ENCODE measurements at places on chromosomes 5 and 9. TPM values are rescaled to one million over a fixed set of nuclear protein-coding genes. Genes with fewer than 3 reads are reported as not detected.

PCDHB8 gene
- total RNA-seq = 0.49 TPM

SPIN1 gene
- total RNA-seq = 35.8 TPM

RFESD gene
- 0.16 TPM for total RNA-seq

FSD1L gene
- 0.81 TPM for total RNA-seq

GRIN3A gene
- total RNA-seq = not detected

NR2F1 gene
- 85.9 TPM for total RNA-seq

PCDHA1 gene
- total RNA-seq = not detected

SPINK13 gene
- not detected for total RNA-seq

ANKRD31 gene
- 0.54 TPM for total RNA-seq

SAXO1 gene
- total RNA-seq = not detected

PCDHA8 gene
- total RNA-seq = not detected

ELOVL7 gene
- 0.16 TPM for total RNA-seq

FOXI1 gene
- total RNA-seq = not detected

CCDC69 gene
- 6.1 TPM for total RNA-seq

ECSCR gene
- total RNA-seq = 28.2 TPM

PCDHB16 gene
- total RNA-seq = 0.54 TPM

ABCA2 gene
- 23.8 TPM for total RNA-seq

BTNL8 gene
- total RNA-seq = not detected

ANKRD34B gene
- not detected for total RNA-seq

ORM2 gene
- not detected for total RNA-seq

LSM11 gene
- 3.7 TPM for total RNA-seq

TGFBI gene
- total RNA-seq = 1,161 TPM

LCNL1 gene
- total RNA-seq = not detected

CARD9 gene
- 0.65 TPM for total RNA-seq

RPL37 gene
- total RNA-seq = 62.5 TPM

FBXL7 gene
- total RNA-seq = 8.3 TPM

TMEFF1 gene
- total RNA-seq = 2.9 TPM

SOX30 gene
- not detected for total RNA-seq

GABRA6 gene
- not detected for total RNA-seq

MVB12B gene
- 2.8 TPM for total RNA-seq

SH3RF2 gene
- total RNA-seq = 0.16 TPM

GABRB2 gene
- not detected for total RNA-seq
